ENCODE measurements at places on chromosomes 3 and 15.

DNA sequence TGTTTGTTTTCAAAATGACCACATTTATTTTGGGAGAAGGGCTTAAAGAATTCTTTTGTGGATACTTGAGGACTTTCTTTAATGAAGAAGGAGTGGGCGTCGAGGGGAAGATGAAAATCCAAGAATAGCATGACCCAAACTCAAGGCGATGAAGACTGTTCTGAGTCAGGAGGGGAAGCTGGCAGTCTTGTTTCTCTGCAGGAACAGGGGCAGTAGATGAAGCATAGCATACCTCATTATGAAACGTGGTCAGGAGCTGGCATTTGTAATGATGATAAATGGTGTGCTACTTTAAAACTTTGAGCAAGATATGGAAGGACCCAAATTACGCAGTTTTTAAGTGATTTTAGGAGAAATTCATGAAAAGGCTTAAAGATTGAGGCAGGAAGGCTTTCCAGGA is 549.0 kb downstream of the IGSF11 start:
- DNase-seq: no peak

GRCh38 chr3:179348325-179349013 is 960 bp downstream of the MFN1 start:
- DNase-seq: no peak

GRCh38 chr3:107068980-107069379 is 308.3 kb upstream of the CCDC54 start:
- peak; percentile 68 for DNase-seq

DNA sequence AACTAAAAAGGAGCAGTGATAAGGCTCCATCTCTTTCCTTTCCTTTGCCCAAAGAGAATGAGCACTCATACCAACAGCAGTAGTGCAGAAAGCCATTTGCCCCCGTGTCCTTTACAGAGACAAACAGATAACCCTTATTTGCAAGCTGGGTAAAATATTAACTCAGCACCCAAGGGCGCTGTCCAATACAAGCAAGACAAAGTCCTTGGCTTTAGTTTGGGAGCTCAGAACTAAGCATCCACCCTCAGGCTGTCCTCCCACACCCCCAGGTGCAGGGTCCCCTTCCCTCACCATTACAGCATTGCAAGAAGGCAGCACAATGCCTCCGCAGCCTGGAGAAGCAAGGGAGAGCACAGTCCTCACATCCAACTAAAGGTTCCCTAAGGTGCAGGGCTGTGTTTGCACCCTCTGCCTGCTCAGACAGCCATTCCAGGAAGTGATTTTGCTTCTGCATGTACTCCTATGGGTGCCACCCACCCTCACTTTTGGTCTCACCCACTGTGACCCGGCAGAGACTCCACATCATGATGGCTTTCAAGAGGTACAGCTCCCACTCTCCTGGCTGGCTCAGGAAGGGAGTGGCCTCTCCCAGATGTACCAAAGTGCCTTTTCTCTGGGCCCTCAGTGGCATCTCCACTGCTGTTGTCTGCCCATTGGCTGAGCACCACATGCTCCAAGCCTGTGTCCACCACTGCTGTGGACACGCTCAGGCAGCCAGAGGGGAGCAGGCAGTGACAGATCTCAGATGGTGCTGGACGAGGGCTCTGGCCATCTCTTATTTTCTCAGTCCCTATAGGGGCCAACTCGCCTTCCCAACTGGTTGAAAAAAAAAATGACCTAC is 34.1 kb upstream of the HES1 start:
- no peak for DNase-seq

GRCh38 chr15:69885173-69885955 is 212.4 kb downstream of the TLE3 start:
- no peak for DNase-seq

DNA sequence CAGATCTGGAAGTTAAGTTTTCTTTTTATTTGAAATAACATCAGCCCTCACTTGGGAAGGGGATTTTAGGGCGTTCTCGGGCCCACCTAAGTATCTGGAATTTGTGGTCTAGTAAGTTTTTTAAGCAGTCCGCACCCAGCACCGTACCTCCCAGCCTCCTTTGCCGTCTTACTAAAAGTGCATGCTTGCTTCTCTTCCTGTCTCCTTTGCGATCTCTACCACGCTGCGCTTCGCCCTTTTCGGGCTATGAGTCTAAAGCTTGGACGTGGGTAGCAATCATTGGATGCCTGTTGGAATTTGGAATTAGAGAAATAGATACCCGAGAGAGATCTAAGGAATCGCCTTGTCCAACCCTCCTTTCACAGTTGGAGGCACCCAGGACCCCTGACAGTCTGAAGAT is 1.1 kb downstream of the THSD4 start:
- no peak for DNase-seq

GRCh38 chr15:39059917-39060316 is 495.3 kb upstream of the RASGRP1 start:
- no peak for DNase-seq
